ENCODE measurements at places on chromosomes 4 and X.
A peak's percentile ranks its signal among the peaks of the same experiment; 100 is the strongest.

DNA sequence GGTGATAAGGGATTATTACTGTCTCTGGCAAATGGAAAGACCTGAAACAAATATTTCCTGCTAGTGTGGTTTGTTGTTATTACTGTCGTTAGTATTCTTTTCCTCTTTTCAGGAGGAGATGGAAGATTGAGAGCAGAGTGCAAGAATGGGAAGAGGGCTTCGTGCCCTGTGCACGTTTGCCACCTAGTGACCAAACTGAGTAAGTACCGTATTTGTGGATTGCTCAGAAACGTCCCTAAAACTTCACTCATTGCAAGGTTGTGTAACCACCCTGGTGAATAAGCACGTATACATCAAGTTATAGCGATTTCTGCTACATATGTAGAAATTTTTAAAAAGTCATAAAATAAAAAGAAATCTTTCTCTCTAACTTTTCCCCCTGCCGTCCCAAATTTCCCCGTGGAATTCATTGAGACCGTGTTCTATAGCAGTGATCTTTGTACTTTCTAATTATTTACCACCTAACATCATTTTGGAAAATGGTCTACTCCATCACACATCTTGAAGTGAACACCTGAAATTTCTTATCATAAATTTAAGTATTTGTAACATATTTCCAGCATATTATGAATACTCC lies 24.3 kb downstream of the LINC00632 start:
- DNase-seq = peak; percentile 3

GRCh38 chr4:629915-630641 lies 4.7 kb downstream of the PDE6B start:
- DNase-seq = no peak

DNA sequence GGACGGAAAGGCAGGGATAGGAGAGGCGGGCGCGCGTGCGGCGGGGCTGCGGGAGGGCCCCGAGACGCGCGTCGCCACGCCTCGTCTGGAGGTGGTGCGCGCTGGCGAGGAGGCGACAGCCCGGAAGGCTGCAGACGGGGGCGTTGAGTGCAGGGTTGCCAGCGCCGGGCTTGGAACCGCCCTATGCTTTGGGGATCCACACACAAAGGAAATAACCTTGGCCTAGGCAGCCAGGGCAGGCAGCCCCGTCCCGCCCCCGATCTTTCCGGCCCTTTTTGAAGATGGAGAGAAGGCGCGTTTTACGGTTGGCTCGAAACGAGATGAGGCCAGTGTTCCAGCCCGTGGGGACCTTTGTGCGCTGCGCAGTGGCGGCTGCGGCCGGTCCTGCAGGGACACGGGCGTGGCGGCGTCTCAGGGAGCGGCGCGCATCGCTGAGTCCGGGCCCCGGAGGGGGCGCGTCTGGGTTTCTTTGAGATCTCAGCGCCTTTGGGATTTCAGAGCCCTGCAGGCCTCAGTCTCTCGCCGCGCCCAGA lies 50.8 kb upstream of the TRIM2 start:
- DNase-seq = peak; percentile 25

DNA sequence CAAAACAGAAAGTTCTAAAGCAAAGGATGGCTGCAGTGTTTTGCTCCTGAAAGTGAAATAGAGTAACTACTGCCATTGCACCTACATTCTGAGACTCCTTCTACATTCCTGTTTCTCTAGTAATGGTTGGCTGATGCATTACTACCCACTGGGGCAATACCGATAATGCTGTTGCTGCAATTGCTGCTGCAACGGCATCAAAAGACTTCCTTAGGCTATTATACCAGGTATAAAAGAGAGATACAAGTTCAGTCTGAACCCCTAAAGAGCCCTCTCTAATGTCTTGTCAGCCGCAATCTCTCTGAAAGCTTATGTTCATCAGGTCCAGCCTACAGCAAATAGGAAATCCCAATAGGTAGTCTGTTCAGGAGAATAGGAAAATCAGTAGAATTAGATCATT lies 338.4 kb downstream of the PABPC4L start:
- DNase-seq = no peak

GRCh38 chrX:69815063-69815462 lies 199.2 kb downstream of the EDA start:
- no peak for DNase-seq

DNA sequence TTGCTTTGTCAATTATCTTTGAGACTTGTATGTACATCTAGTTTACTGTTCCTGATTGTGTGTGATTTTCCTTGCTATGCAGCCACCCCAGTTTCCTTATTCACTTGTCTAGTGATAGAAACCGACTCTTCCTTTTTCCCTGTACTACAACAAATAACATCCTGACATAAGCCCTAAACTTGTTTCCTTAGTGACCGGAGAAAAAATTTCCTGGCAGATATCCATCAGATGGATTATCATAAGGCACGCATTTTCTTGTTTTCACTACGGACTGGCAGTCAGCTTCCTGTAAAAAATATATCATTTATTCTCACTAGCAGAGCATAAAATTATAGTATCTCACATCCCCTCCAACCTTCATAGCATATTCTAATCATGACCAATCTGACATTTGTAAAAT lies 410.7 kb downstream of the CENPC start:
- no peak for DNase-seq

GRCh38 chr4:172850838-172851237 lies 317.8 kb upstream of the GALNT7 start:
- DNase-seq = no peak

- no peak for DNase-seq
Observed at GRCh38 chrX:40008791-40009461, 88.8 kb downstream of the BCOR start.

DNA sequence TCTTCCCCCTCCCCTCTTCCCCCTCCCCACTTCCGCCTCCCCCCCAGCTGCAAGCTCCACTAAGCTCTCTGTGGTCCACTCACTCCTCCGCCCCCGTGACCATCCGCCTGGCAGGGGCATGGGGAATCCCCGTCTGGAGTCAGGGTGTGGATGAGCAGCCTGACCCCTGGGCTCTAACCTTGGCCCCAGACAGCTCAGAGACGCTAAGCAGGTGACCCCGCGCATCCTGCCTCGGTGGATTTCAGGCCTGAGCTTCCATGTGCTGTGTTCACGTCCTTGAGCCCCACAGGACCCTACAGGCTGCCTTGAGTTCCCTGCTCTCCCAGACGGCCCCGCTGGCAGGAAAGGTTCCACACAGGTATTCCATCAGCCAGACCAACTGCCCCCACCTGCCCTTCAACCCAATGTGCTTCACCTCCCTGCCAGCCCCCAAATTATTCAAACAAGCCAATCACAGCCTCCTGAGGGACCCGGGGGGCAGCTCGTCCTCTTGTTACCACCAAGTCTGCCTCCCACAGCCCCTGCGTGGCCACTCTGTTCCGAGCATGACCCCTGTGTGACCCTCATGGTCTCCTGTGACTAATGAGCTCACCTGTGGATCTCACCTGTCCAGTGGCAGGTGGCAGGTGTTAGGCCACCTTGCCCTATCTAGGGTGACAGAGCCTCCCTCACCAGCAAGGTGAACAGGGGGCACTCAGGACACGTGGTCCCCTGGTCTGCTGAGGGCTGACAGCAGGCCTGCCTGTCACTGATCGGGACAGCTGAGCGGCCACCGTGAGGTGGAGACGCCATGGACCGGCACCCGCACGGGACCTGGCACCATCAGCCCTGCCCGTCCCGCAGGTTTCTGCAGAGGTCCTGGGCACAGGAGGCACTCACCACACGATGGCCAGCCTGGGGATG lies 73.2 kb upstream of the MXD4 start:
- no peak for DNase-seq

GRCh38 chr4:142645475-142646108 lies 200.5 kb downstream of the INPP4B start:
- no peak for DNase-seq

- no peak for DNase-seq
Observed at GRCh38 chr4:10020106-10020505, 1.2 kb downstream of the SLC2A9 start.

DNA sequence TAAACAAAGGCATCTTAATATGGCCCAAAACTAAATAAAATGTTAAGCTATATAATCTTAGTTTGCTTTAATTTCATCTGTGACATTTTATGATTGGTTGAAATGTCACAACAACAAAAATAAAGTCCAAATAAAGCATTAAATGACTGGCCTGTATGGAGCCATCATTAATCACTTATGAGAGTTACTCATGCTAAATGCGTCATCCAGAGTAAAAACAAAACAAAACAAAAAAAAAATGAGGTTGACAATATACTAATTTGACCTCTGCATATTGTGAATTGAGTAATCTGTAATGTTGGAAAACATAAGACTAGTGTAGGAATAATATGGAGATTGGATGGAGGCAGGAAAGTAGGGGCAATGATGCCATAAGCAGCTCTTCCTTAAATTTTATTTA lies 139.7 kb downstream of the MAPK10 start:
- DNase-seq = no peak

GRCh38 chr4:119525005-119525749 lies 103.4 kb downstream of the PDE5A start:
- DNase-seq = no peak

GRCh38 chr4:26792639-26793038 lies 68.0 kb upstream of the STIM2 start:
- no peak for DNase-seq

- DNase-seq = no peak
Observed at GRCh38 chr4:18435781-18436180, 414.2 kb upstream of the LCORL start.

DNA sequence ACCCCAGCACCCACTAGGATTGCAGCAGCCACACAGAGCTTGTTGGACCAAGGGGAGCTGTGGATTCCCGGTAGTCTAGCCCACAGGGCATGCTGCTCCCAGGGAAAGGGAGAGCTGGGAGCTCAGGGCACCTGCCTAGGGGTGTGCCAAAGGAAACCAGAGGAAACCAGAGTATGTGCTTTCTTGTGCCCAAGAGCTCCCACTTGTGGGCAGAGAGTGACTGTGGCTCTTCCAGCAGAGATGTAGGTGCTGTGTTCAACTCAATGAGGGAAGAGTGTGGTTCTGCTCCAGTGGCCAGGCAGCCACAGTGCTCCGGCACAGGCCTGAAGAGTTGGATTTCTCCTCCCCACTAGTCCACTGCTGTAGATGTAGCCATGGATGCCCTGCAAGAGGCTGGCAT lies 1050.0 kb upstream of the INTU start:
- no peak for DNase-seq
